ENCODE measurements at places on chromosomes 3 and 15.

DNA sequence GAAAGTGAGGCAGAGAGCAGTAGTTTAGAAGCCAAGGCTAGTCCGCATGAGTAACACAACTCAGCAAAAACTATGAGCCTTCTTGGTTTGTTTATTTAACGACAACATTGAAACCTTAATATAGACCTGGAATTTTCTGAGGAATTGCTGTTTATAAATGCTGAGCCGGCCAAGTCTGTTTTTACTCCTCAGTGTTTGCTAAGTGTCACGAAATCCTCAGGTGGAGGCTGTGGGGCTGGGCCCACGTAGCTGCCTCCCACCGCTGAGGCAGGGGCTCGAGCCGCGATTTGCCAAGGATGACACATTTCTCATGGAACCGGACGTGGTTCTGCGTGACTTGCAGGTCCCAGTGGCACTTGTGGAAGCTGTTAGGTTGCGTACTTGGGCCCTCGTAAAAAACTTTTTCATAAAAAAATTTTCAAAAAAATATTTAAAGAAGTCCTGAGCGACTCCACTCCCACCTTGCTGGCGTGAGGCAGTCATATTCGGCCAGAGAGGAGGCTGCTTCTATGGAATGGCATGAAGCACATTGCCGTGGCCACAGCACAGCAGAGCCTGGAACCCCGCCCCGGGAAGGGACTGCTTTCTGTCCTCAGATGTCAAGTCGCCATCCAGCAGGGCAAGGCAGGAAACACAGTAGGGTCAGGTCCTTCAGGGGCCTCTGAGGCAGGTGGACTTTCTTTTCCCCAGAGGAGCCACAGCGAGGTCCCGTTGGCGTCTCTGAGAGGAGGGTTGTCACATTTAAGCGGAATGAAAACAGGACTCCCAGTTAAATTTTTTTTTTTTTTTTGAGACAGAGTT, 64.8 kb upstream of the PCSK6 start:
- DNase-seq = no peak

- no peak for DNase-seq
Measured at GRCh38 chr3:134287512-134287911, 36.9 kb upstream of the RYK start.

- DNase-seq = no peak
Measured at GRCh38 chr15:30650012-30650929, 24.3 kb downstream of the ARHGAP11B start.

DNA sequence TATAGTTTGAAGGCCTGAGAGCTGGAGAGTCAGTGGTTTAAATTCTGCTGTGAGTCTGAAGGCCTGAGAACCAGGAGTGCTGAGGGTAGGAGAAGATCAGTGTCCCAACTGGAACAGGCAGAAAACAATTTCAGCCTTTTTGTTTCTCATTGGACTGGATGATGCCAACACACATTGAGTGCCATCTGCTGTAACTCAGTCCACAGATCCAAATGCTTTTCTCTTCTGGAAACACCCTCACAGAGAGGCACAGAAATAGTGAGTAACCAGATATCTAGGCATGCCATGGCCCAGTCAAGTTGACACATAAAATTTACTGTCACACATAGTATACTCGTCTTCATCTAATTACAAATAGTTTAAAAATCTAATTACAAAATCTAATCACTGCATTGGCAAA, 100.8 kb downstream of the NEO1 start:
- DNase-seq = no peak

GRCh38 chr3:36362973-36363372, 17.3 kb upstream of the STAC start:
- no peak for DNase-seq

GRCh38 chr15:94075349-94075748, 156.0 kb upstream of the MCTP2 start:
- no peak for DNase-seq

DNA sequence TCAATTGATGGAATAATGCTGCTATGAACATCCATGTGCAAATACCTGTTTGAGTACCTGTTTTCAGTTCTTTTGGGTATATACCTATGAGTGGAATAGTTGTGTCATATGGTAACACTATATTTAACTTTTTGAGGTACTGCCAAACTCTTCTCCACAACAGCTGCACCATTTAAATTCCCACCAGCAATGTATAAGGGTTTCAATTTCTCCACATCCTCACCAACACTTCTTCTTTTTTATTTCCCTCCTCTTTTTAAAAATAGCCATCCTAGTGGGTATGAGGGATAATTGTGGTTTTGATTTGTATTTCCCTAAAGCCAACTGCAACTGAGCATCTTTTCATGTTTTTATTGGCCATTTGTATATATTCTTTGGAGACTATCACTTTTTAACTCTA, 31.3 kb upstream of the ARHGEF3 start:
- no peak for DNase-seq

- DNase-seq = peak; percentile 15
Measured at GRCh38 chr3:186107215-186108105, 1.4 kb downstream of the ETV5 start.

DNA sequence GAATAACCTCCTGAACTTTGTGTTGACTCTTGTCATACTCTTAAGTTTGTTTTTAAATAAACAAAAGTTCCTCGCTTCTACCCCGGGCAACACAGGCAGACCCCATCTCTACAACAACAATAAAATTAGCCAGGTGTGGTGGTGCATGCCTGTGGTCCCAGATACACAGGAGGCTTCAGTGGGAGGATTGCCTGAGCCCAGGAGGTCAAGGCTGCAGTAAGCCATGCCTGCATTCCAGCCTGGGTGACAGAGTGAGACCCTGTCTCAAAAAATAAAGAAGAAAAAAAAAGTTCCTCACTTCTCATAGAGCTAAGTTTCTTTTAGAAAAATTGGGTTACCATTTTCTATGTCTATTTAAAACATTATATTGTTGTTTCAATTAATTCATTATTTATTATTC, 29.2 kb downstream of the HDGFL3 start:
- no peak for DNase-seq

DNA sequence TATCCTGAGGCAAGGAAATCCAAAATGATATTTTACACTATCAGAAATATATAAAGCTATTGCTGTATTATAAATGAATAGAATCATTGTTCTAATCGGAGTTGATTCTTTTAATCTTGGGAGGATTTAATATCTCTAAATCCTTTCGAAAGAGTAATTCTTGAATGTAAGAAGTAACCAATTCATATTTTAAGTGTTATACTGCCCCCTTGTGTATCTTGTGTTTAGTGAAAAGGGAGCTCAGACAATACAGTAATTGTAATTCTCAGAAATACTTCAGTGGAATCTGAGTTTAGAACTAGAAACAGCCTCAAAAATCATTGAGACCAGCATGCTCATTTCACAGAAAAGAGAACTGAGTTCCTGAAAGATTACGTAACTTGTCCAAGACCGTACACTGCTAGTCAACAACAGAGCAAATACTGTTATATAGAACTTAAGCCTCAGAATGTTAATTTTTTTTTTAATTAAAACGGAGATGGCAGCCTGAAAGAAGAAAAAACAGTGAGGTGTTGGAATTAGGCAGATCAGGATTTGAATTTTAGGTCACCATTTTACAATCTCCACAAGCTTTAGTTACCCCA, 42.9 kb downstream of the PLCH1 start:
- no peak for DNase-seq

- no peak for DNase-seq
Measured at GRCh38 chr15:66739287-66739686, 37.3 kb downstream of the SMAD6 start.

- no peak for DNase-seq
Measured at GRCh38 chr3:169846458-169847193, 23.1 kb downstream of the LRRC31 start.

GRCh38 chr3:13110678-13111116, 37.5 kb upstream of the IQSEC1 start:
- no peak for DNase-seq

- DNase-seq = no peak
Measured at GRCh38 chr3:53506110-53506762, 11.8 kb downstream of the CACNA1D start.

- DNase-seq = no peak
Measured at GRCh38 chr3:111728566-111728935, 130.5 kb upstream of the PHLDB2 start.

DNA sequence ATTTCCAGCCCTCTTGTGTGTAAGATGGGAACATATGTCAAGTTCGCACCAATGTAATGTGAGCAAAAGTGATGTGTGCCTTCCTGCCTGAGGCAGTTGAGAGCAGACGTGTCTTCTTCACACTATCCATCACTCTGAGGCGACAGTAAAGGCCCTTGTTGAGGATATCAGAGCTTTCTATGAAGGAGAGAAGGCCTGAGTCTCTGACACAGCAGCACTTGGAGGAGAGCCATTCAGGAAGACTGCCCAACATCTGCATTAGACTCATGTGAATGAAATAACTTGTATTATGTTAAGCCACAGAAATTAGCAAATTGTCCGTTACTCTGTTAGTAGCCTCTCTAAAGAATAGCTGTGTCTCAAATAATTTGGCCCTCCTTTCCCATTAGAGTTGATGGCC, 108.8 kb upstream of the CCDC54 start:
- no peak for DNase-seq

DNA sequence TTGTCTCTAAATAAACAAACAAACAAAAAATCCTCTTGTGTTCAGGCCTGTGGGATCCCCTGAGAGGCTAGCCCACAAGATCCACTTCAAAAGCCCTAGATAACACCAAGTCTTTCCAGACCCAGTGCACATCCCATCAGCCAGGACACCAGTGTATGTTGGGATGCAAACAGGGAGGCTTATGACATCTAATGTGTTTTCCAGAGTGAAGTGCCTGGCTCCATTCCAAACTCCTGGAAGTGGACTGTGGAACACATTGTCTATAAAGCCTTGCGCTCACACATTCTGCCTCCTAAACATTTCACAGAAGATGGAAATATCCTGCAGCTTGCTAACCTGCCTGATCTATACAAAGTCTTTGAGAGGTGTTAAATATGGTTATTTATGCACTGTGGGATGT, 57.0 kb downstream of the MLH1 start:
- DNase-seq = no peak

- DNase-seq = no peak
Measured at GRCh38 chr3:18946524-18946923, 201.8 kb upstream of the KCNH8 start.

DNA sequence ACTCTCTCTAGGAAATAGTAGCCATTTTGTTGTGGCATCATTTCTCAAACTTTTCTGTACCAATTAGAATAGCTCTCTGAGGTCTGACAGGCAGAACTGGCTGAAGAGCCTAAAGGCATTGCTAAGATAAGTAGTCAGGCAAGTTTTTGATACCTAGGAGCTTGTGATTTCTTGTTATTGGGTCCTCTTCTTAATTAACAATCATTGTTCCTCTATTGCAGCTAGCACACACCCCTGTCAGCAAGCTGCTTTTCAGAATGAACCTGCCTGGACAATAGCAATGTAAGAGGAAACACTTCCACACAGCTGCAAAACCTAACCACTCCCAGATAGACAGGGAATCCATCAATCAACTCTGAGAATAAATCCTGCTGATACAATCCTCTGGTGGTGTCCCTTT, 403.9 kb upstream of the TBL1XR1 start:
- no peak for DNase-seq

DNA sequence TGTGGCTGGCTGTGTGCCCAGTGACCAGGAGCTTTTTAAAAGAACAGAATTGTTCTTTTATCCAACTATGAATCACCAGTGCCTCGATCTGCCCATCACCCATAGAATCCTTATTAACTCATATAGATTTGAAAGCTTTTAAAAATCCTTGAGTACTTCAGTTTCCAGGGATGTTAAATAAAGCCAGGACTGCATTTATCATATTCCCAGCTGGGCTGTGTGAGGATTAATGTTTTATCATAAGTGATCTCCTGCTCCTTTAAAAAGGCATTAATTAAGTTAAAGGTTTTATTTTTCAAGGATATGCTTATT, 234.0 kb downstream of the MYRIP start:
- DNase-seq = no peak

DNA sequence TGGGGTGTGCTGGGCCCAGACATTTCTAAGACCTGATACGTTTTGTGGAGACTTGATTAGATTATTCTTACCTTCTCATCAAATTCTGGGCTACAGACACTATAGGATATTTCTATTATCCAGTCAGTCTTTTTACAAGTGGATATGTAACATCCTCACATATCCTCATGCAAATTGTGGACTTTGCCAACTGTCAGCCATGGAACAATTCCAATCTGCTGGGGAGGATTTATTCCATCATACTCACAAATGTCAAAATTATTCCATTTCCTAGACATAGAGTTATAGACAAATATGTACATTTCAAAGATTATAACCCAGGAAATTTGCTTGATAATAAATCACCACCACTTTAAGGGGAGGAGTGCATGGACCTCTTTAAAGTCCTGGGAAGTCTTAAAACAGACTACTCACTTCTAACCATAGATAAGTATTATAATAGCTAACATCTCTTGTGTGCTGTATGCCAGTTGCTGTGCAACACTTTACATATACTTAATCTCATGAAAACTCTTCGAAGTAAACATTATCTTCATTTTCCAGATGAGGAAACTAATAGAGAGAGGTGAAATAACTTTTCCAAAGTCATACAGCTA, 44.4 kb downstream of the CADPS start:
- DNase-seq = no peak

DNA sequence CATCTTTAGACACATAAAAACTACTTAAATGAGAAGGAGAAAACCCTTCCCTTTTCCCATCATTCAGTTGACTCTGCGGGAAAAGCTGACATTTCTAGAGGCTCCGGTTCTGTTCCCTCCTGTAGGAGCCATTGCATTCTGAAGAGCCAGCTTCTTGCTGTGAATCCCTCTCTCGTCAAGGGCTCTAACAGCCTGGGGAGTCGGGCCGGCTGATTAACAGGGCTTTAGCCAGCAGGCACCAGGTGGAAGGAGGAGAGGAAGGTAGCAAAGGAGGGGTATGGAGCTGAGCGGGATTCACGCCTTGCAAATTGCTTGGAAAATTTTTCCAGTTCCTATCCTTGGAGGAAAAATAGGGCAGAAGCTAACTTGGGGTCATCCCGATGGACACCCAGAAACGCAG, 108.3 kb upstream of the UBE2E1 start:
- no peak for DNase-seq

- DNase-seq = no peak
Measured at GRCh38 chr3:161940621-161940965, 444.0 kb downstream of the OTOL1 start.

DNA sequence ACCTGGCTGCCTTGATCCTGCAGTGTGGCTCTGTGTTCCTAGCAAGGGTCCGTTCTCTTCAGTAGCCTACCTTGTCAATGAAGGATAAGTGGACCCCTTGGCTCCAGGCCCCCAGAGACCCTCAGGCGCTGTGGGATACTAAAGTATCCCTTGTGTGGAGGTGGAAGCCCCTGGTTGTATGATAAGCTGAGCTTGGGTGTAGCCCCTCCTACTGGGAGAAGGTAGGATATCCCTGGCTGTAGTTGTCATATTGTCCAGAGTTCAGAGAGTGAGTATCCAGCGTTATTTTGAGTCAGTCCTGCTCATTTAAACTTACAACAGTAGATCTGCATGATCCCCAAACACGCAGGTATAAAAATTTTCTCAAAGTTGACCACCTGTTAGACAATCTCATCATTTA, 496.8 kb downstream of the CNTN4 start:
- DNase-seq = no peak

- peak; percentile 22 for DNase-seq
Measured at GRCh38 chr3:42600958-42601675, 631 bp downstream of the NKTR start.

- no peak for DNase-seq
Measured at GRCh38 chr15:38074029-38074428, 139.6 kb downstream of the TMCO5A start.

All from stimulated activated CD8-positive, alpha-beta memory T cell treated with anti-CD3 and anti-CD28 coated beads, Interleukin-12 subunit alpha, Interleukin-12 subunit beta, amount 100 ng/mL, for 1 hour (primary cell).